Activated naive CD8-positive, alpha-beta T cell treated with anti-CD3 and anti-CD28 coated beads for 36 hours (primary cell): ENCODE measurements at places on chromosomes 2 and 18.
A peak's percentile ranks its signal among the peaks of the same experiment; 100 is the strongest.

- no peak for DNase-seq
- H3K4me1 ChIP-seq = peaks cover 2% of the 10 kb centered on the region
- no peak overlapping the region for H3K27ac ChIP-seq
- H3K27me3 ChIP-seq = no peaks in the 10 kb centered on the region
These were observed 59.5 kb downstream of the IRS1 start for GRCh38 chr2:226740039-226740648.

DNA sequence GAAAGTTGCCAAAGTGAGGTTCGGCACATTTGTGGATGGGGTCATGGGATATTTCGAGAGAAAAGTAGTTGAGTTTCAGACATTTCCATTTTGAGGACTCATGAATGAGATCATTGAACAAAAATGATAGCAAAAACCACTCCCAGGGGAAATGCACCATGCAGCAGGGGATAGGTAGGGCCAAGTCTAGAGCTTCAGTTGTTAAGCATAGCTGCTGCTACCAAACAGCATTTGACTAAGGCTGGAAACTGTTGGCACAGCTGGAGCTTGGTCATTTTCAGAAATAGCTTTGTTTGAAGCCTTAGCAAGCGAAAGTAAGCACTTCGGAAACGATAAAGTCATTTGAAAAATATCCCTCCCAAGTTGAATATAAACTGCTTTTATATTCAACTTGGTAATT is 431.8 kb downstream of the SOCS6 start:
- no peak overlapping the region for H3K27ac ChIP-seq
- peaks cover 4% of the 10 kb centered on the region for H3K36me3 ChIP-seq
- H3K27me3 ChIP-seq = no peaks in the 10 kb centered on the region
- DNase-seq = no peak
- H3K4me3 ChIP-seq = no peak overlapping the region

DNA sequence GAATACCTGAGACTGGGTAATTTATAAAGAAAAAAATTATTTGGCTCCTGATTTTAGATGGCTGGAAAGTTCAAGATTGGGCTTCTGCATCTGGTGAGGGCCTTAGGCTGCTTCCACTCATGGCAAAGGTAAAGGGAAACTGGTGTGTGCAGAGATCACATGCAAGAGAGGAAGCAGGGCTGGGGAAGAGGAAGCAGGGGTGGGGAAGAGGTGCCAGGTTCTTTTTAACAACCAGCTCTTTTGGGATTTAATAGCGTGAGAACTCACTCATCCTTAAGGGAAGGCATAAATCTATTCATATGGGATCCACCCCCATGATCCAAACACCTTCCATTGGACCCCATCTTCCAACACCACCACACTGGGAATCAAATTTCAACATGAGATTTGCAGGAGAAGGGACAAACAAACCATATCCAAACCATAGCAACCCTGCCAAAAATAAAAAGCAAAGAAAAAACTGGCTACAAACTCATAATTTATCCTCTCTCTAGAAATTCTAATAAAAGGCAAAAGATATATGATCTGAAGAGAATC is 30.4 kb downstream of the PRKRA start:
- no peak overlapping the region for H3K27ac ChIP-seq
- H3K4me1 ChIP-seq = peaks cover 3% of the 10 kb centered on the region
- no peaks in the 10 kb centered on the region for H3K27me3 ChIP-seq
- H3K4me3 ChIP-seq = no peak overlapping the region

- no peaks in the 10 kb centered on the region for H3K27me3 ChIP-seq
- H3K27ac ChIP-seq = no peak overlapping the region
- H3K36me3 ChIP-seq = no peaks in the 10 kb centered on the region
- no peak for DNase-seq
- no peak overlapping the region for H3K4me3 ChIP-seq
- H3K4me1 ChIP-seq = no peaks in the 10 kb centered on the region
These were observed 58.8 kb downstream of the BAZ2B start for GRCh38 chr2:159557437-159558034.

DNA sequence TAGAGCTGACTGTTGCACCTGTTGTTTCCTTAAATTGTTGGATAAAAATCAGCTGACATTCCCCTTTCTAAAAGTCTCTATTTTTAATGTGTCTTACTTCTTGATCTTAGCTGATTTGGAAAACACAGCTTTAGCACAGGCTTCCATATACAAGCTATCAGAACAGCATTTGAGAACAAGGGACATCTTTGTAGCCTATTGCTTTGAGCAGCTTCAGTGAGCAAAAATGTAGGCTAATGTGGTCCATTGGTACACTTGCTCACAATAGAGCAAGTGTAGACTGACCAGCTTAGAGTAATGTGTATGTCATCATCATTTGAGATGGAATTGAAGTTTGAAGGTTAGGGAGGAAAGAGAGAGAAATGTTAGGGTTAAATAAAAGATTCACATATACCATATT is 7.0 kb downstream of the INPP1 start:
- H3K4me3 ChIP-seq = no peak overlapping the region
- H3K27me3 ChIP-seq = peaks cover 3% of the 10 kb centered on the region
- peaks cover 5% of the 10 kb centered on the region for H3K4me1 ChIP-seq
- H3K36me3 ChIP-seq = peaks cover 10% of the 10 kb centered on the region

- peaks cover 32% of the 10 kb centered on the region for H3K27me3 ChIP-seq
- no peak overlapping the region for H3K27ac ChIP-seq
- no peak for DNase-seq
- H3K36me3 ChIP-seq = no peaks in the 10 kb centered on the region
- H3K4me1 ChIP-seq = no peaks in the 10 kb centered on the region
- H3K4me3 ChIP-seq = no peak overlapping the region
These were observed 69.5 kb upstream of the TMEM18 start for GRCh38 chr2:746697-747096.

DNA sequence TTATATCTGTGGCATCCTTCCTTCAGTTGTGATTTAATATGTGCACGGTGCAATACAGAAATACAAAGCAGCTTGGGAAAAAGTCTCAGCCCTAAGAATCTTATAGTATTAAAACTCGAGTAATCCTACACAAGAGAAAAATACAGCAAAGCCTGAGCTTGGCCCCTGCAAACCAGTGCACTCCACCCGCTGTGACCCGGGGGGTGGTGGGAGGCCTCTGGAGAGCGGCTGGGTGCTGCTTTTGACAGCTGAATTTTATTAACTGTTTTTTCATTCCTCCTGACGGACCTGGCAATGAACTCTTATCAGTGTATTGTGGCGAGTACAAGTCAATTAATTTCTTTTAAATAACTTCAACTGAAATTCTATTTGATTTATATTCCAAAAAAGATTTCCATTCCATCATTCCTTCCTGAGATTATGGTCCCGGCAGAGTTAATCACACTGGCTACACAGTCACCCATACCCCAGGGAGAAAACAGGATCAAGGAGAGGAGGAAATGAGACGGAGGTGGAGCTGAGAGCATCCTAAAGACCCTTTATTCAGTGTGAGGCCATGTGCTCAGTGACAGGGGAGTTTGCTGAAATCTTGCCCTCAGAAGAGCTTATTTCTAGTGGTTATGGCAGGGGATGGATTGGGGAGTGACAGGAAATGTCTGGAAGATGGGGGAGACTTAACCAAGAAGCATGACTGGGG is 124.8 kb downstream of the KLHL29 start:
- H3K27me3 ChIP-seq = peaks cover 4% of the 10 kb centered on the region
- peaks cover 4% of the 10 kb centered on the region for H3K4me1 ChIP-seq
- no peaks in the 10 kb centered on the region for H3K36me3 ChIP-seq
- H3K27ac ChIP-seq = no peak overlapping the region

DNA sequence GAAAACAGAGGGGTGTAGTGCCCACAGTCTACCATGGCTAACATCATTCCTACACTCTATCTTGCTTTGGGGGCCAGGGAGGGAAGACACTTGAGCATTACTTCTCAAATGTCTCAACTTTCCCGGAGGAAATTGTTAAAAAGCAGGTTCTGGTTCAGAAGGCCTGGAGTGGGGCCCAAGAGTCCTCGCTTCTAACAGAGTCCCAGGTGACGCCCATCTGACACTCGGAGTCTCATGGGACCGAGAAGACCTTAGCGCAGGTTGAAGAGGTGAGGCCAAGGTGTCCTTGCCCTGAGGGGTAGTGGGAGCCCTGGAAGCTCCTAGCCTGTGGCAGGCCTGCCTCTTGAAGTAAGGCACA is 40.1 kb downstream of the ZFP36L2 start:
- H3K27ac ChIP-seq = peak overlapping the region; percentile 78
- no peak for DNase-seq
- peaks cover 2% of the 10 kb centered on the region for H3K36me3 ChIP-seq

GRCh38 chr18:5285326-5285725 is 10.2 kb downstream of the ZBTB14 start:
- DNase-seq = no peak
- peaks cover 17% of the 10 kb centered on the region for H3K36me3 ChIP-seq
- H3K4me3 ChIP-seq = no peak overlapping the region
- H3K4me1 ChIP-seq = peaks cover 32% of the 10 kb centered on the region

GRCh38 chr18:56562479-56562878 is 75.9 kb downstream of the TXNL1 start:
- no peak for DNase-seq
- no peaks in the 10 kb centered on the region for H3K4me1 ChIP-seq
- H3K27me3 ChIP-seq = peaks cover 4% of the 10 kb centered on the region
- no peaks in the 10 kb centered on the region for H3K36me3 ChIP-seq
- H3K4me3 ChIP-seq = no peak overlapping the region
- no peak overlapping the region for H3K27ac ChIP-seq

- no peak overlapping the region for H3K4me3 ChIP-seq
- H3K4me1 ChIP-seq = no peaks in the 10 kb centered on the region
- H3K27ac ChIP-seq = no peak overlapping the region
- DNase-seq = no peak
These were observed 7.9 kb upstream of the RNF152 start for GRCh38 chr18:61900504-61901281.

DNA sequence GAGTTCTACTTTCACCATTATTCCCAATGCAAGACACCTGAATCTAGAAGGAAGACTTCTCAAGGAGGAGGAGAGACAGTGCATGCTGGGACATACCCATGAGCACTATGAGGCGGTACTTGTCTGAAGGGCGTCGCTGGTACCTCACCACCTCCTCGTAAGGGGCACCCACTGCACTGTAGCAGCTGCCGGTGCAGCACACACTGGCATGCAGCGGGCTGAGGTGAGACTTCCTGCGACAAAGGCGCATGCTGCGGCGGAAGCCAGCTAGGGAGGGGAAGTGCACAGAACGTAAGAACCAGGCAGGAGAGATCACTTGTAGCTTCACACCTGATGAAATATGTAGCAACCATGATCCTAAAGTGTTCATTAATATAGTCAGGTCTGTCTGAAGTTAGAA is 12.8 kb upstream of the TMEM237 start:
- no peak for DNase-seq
- peaks cover 6% of the 10 kb centered on the region for H3K4me1 ChIP-seq
- no peak overlapping the region for H3K4me3 ChIP-seq
- H3K27ac ChIP-seq = no peak overlapping the region
- H3K36me3 ChIP-seq = no peaks in the 10 kb centered on the region
- H3K27me3 ChIP-seq = peaks cover 12% of the 10 kb centered on the region

DNA sequence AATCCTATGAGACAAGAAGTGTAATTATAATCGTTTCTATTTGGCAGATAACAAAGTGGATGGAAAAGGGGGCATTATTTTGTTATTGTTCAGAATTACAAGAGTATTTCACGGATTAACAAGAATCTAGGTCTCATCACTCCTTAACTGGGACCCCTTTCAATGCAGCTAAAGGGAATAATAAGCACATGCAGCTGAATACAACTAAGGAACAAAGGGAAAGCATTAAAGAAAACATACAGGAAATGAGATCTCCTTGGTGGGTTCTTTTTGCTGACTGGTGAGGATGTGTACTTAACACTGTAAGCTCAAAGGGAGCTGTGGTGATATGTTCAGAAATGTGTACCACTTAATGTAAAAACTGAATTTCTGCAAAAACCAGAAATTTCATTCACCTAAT is 140.5 kb upstream of the WDSUB1 start:
- peaks cover 10% of the 10 kb centered on the region for H3K4me1 ChIP-seq
- H3K27me3 ChIP-seq = no peaks in the 10 kb centered on the region
- H3K36me3 ChIP-seq = peaks cover 14% of the 10 kb centered on the region

DNA sequence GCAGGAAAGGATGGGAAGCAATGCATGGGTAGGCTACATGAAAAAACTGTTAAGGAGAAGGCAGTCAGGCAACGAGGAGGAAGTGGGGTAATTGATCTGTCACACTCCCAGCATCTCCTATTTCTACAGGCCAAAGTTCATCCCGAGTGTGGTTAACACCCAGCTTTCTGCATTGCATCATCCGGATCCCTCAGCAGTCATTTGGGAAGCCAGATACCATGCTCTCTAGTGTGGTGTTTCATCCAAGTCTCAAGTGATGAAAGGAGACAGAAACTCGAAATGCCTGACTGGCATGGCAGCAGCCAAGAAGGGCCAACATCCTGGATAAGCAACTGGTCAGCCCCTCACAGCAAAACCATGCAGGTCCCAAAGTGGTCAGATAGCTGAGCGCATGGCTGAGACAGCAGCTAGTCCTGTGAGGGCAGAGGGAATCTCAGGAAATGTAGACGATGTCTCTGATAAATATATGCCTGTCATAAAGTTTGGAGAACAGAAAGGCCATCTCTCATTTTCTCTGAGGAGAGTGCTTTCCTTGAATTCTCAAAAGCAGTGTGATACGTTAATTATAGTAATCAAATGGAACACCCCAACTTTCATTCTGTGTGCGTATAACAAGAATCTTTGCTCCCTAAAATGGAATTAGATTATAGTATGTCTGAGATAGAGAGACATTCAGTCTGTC is 24.8 kb upstream of the HNRNPA3 start:
- H3K36me3 ChIP-seq = no peaks in the 10 kb centered on the region
- H3K27ac ChIP-seq = no peak overlapping the region
- no peaks in the 10 kb centered on the region for H3K27me3 ChIP-seq

GRCh38 chr2:41600460-41600859 is 447.4 kb upstream of the PKDCC start:
- no peak overlapping the region for H3K27ac ChIP-seq
- no peaks in the 10 kb centered on the region for H3K36me3 ChIP-seq
- DNase-seq = no peak
- no peak overlapping the region for H3K4me3 ChIP-seq

- peaks cover 10% of the 10 kb centered on the region for H3K36me3 ChIP-seq
- H3K4me3 ChIP-seq = peak overlapping the region; percentile 77
- H3K4me1 ChIP-seq = peaks cover 61% of the 10 kb centered on the region
- H3K27me3 ChIP-seq = peaks cover 12% of the 10 kb centered on the region
- DNase-seq = no peak
These were observed 13.7 kb downstream of the WNT10A start for GRCh38 chr2:218894151-218894879.

DNA sequence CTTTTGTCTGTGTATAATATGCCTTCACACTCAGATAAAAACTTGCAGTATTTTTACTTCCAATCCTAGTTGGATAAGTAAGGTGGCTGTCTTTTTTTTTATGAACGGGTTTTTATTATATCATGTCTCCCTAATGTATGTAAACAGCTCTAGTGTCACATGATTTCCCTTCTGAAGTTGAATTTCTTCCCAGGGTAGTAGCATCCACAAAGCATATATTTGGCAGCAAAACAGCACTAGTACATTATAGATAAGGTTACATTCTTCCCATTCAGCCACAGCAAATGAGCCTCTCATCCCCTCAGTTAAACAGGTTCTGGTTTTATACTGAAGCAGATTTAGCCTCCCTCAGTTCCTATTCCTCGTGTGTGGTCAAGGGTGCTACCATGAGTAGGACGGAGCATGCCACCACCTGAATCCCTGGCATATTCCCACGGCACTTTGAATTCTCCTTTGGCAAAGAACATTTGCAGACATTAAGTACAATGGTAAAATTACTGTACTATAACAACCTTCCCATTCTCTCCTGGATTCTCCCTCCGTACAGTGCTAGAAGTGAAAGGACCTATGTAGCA is 15.4 kb upstream of the DTNA start:
- no peak for DNase-seq
- no peak overlapping the region for H3K4me3 ChIP-seq
- no peaks in the 10 kb centered on the region for H3K36me3 ChIP-seq
- no peak overlapping the region for H3K27ac ChIP-seq
